NCI-H446 treated with DMSO at 0.1 percent for 48 hours (cell line): ENCODE measurements at places on chromosomes 12 and 14.

DNA sequence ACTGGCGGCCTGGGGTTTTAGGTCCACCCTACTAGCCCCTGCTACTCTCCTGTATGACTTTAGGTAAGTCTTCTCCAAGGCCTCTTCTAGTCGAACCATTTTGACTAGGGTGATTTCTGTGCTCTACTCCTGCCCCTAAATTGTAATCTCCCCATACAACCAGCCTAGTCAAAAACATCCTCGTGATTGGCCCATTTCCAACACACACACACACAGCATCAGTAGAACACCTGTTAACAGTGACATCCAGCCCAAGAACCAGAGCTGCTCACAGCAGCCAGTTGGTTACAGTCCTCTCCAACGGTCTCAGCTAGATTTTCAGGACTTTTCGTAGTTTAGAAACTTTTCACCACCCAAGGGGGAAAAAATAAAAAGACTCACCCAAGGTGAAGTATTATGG, 30.9 kb downstream of the NT5DC3 start:
- no peak for DNase-seq

GRCh38 chr12:77745624-77746023, 85.1 kb upstream of the NAV3 start:
- DNase-seq = no peak

DNA sequence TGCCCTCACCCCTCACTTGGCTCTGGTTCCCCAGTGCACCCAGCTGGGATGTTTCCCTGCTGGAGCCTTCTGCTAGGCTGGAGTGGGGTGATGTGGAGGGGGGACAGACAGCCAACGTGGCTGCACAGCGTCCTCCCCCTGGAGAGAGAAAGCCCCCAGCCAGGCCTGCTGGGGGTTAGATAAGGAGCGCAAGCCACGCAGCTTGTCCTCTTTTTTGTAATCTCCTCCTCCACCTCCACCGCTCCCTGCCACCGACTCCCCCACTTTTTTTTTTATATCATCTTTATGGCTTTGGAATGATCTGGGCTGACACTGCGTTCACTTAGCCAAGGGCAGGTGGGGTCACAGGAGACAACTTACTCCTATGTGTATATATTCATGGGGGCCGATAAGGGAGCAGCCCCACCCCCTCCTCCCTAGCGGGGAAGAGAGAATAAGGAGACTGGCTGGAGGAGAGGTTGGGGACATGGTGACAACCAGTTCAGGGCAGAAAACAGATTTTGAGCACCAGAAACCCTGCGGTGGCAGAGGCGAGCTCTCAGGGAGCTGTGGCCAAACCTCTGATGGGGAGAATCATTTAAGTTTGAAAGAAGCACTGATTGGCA, 169.9 kb upstream of the LHX5 start:
- no peak for DNase-seq

DNA sequence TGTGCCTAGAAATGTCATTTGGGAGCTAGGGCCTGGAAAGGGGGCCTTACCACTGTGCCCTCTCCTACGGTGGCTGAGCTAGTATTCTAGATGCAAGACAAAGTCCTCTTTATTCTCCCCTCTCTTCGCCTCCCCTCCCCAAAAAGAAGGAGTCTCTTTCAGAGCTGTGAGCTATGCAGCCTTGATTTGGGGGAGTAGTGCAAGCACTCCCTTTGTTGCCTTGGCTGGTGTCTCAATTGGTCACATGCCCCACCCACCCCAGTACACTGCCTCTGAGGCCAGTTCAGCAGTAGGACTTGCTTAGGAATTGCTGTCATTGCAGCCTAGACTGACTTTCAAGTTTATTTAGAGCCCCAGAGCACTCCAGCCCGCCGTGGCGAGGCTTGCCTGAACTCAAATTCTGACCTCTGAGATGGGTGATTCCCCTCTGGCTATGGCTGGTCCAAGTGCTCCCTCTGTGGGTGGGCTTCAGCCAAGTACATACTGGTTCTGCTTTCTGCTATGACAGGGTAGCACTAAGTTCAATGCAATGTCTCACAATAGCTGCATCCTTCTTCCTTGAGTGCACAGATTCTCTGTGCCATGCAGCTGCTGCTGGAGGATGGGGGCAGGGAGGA, 37.0 kb upstream of the FBXO33 start:
- no peak for DNase-seq
